ENCODE measurements at places on chromosomes 5 and 9.

DNA sequence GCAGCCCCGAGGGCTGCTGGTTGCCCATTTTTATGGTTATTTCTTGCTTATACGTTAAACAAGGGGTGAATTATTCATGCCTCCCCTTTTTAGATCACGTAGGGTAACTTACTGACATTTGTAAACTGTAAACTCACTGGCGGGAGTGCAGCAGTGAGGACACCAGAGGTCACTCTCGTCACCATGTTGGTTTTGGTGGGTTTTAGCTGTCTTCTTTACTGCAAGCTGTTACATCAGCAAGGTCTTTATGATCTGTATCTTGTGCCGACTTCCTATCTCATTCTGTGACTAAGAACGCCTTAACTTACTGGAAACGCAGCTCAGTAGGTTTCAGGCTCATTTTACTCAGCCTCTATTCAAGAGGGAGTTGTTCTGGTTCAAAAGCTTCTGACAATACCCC, 155.0 kb upstream of the PRDM9 start:
- no peak for DNase-seq

GRCh38 chr5:149957855-149958254, 2.7 kb upstream of the SLC26A2 start:
- DNase-seq = no peak

DNA sequence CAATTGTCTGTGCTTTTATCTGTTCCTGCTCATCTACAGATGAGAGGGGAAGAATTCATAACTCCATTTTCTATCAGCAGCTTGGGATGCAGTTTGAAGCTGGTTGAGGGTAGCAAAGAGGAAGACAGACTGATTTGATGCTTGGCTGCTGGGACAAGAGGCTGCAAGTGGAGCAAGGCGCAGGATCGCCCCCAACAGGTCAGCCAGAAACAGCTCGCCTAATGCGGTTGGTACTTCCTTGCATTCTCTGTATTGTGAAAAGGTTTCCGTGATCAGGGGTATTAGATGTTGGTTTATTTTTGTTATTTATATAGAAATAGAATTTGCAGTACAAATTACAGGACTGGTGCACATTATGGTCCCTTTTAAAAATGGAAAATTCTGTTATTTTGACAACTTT, 40.6 kb downstream of the ZNF883 start:
- DNase-seq = no peak

DNA sequence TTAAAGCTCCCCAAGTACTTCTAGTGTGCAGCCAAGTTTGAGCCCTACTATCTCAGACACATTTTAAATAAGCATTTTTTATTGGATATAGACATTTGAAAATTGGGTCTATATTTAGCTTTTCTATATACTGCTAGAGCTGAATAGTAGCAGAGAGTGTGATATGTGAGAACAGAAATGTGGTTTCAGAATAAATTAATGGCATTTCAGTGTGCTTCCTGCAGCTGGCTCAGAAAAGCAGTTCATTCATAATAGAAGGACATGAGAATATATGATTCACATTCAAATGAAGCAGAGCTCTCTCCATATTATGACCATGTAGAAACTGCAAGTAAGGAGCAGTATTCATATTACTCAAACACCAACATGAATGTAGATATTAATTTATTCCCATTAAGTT, 464.0 kb downstream of the PTPRD start:
- no peak for DNase-seq

DNA sequence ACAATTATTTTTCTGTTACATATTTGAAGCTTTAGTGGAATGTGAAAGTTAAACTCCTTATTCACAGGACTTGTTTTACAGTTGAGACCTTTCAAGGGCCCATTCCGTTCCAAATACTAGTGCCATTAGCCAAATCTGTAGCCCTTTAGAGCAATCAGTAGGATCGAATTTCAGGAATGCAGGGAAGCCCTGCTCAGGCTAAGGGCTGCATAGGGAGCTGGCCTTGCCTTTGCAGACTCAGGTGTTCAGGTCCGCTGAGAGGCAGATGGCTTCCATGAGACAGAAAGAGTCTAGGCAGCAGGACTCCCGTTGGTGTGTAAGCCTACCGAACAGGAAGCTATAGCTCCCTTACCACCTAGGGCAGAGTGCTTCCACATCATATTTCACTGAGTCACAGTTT, 150.1 kb upstream of the SLC27A6 start:
- DNase-seq = no peak

GRCh38 chr5:73545403-73545779, 20.0 kb downstream of the ANKRA2 start:
- no peak for DNase-seq

- DNase-seq = no peak
Measured at GRCh38 chr5:148466236-148466580, 82.5 kb downstream of the FBXO38 start.

DNA sequence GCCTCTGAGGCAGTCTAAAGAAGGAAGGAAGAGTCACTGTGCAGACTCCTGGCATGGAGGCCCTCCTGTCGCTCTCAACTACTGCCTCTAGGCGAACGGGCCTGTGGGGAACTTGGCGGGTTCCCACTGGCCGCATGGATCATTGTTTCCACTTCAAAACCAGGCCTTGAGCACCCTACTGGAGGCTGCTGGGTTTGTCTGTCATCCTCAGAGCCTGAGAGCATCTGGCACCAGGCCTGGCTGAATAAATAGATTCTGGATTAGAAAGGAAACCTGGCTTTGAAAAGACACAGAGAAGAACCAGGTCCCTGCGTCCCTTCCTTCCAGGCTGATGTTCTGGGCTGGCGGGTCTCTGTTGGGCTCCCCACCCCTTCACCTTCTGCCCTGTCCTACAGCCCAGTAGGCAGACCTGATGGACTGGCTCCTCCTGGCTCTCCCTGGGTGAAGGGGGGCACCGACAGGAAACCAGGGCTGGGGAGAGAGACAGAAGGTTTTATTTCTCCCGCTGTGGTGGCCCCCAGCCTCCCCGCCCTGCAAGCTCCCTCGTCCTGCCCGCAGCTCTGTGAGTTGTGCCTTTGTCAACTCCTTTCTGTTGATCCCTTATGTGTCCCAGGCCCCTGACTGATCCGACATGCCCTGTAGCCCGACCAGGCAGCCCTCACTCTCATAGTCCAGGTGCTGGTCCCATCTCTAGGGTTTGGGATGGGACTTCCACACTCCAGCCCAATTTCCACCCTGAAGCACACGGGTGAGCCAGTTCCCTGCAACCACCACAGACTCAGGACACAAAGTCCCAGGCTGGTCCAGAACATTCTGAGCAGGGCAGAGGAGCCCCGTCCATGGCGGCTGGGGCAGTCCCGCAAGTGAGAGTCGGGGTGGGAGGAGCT, 50.1 kb downstream of the ADAMTS2 start:
- no peak for DNase-seq

GRCh38 chr9:82757924-82758323, 305.0 kb downstream of the RASEF start:
- DNase-seq = no peak

- DNase-seq = no peak
Measured at GRCh38 chr5:78611126-78611605, 37.4 kb downstream of the LHFPL2 start.

GRCh38 chr9:101458963-101459631, 23.5 kb upstream of the ALDOB start:
- DNase-seq = no peak

DNA sequence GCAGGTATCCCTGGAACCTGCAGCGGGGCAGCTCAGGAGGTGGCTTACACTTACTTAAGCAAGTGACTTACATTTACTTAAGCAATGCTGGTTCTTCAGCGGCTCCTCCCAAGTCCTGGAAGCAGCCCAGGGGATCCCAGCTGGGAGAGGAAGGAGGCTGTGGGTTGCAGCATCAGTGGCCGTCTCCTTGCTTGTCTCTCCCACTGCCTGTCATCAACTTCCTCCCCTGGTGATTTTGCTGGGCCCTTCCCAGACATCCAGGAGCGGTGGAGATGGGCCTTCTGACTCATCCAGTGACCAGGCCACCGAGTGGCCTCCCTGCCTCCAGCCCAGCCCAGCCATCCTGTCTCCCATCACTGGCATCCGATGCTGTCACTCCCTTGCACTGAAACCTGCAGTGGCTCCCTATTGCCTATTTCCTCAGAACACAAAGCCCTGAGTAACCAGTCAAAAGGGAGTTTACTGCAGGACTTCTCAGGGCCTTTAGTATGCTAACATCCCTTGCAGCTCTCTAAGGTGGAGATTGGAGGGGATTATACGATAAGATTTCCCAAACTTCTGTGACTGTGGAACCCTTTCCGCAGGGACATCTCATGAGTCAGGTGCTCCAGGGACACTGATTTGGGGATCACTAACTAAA, 155.9 kb upstream of the PHYKPL start:
- no peak for DNase-seq

GRCh38 chr9:85237478-85237877, 504.3 kb downstream of the AGTPBP1 start:
- DNase-seq = no peak

GRCh38 chr9:20364959-20365358, 257.3 kb downstream of the MLLT3 start:
- no peak for DNase-seq

GRCh38 chr9:120531683-120532300, 48.2 kb downstream of the CDK5RAP2 start:
- DNase-seq = no peak

DNA sequence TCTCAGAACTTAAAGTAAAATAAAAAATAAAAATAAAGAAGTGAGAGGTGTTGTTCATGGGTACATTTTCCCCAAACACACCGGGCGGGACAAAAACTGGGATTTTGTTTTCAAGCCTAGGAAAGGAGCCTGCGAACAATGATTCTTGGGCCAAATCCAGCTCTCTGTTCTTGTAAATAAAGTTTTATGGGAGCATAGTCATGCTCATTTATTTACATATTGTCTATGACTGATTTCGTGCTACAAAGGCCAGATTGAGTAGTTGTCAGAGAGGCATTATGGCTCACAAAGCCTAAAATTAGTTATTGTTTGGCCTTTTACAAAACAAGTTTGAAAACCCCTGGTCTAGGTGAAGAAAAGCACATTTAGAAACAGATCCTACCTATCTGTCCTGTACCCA, 821.0 kb upstream of the GRAMD2B start:
- DNase-seq = no peak

DNA sequence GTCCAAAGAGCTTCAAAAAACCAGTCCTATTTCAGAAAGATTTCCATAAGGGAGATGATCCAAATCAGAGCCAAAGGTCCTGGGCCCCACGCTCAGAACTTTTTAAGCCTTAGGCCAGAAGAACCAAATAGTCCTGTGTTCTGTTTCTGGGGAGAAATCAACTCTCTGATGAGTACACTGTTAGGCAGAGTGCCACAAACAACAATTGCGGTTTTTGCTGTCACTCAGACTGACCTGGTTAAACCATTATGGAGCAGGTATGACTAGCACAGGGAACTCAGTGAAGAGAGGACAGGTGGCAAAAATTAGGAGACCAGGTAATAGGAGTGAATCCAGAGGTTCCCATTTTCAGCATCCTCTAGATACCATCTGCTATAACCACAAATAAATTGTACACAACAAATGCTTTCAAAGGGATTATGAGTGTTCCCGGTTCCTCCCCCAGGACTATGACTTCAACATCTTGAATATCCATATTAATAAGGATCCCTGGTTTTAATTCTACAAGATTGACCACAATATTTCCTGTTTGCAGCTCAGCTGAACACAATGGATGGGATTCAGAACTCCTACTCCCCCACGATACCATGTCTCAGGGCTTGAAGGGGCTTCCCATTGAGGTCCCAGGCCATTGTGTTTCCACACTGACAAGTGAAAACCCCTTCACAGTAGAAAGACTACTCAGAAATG, 52.1 kb upstream of the FREM1 start:
- no peak for DNase-seq

DNA sequence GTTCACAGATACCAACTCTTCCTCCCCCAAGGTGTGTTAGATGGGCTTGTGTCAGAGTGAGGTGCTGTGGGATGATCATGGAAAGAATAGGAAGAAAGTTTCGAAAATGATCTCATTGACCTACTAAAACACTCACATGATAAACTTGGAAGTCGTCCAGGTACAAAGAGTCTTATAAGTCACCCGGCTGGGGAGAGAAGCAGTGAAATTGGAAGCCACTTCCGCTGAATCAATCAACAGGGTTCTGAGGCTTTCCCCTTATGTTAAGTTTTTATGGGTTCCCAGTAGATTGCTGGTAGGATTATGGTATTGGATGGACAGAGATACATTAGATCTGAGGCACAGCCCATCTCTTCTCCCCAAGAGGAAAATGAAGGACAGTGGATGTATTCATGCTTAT, 218.8 kb upstream of the MSX2 start:
- DNase-seq = no peak

DNA sequence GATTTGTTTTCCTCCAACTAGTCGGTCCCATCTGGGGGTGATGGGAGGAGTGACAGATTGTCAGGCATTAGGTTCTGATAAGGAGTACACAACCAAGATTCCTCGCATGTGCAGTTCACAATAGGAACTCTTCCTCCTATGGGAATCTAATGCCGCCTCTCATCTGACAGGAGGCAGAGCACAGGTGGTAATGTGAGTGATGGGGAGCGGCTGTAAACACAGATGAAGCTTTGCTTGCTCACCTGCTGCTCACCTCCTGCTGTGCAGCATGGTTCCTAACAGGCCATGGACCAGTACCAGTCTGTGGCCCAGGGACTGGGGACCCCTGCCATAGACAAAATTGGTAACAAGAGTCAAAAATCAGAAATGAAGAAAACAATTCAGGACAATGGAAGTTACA, 173.3 kb upstream of the HMHB1 start:
- DNase-seq = no peak

DNA sequence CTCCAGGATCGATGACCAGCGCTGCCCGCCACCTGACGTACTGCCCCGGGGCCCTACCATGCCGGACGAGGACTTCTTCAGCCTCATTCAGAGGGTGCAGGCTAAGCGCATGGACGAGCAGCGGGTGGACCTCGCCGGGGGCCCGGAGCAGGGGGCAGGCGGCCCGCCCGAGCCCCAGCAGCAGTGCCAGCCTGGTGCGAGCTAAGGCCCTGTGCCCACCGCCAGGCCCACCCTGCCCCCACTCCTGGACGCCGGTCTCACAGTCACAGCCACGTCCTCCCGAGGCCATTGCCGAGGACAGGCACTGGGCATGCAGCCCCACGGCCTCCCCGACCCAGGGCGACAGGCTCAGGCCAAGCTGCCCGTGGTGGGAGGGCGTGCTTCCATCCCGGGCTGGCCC, 5.5 kb downstream of the DNLZ start:
- no peak for DNase-seq
